ENCODE measurements at places on chromosomes 6 and 20.

GRCh38 chr6:27091661-27092315 lies 155.7 kb upstream of the PRSS16 start:
- DNase-seq = no peak

DNA sequence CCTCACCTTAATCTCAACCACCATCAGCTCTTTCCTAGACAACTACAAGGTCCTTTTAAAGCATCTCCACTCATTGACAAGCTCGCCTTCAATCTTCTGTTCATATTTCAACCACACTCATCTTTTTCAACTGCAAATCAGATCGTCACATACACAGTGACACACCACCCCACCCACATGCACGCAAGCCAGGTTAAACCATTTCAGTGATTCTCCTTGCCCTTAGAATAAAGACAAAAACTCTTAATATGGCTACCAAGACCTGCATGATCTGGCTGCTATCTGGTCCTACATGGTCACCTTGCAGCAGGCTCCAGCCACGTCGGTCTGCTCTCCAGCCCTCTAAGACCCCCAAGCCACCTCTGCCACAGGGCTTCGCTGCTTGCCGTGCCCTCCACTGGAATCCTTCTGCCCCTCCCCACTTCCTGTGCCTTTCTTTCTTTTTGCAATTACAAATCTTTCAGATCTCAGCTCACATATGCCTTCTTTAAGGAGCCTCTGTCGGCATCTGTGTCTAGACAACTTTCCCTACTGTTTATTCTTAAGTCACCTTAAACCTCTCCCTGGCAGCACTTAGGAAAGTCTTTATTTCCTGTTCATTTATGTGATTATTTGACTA lies 507.3 kb upstream of the ARID1B start:
- no peak for DNase-seq

DNA sequence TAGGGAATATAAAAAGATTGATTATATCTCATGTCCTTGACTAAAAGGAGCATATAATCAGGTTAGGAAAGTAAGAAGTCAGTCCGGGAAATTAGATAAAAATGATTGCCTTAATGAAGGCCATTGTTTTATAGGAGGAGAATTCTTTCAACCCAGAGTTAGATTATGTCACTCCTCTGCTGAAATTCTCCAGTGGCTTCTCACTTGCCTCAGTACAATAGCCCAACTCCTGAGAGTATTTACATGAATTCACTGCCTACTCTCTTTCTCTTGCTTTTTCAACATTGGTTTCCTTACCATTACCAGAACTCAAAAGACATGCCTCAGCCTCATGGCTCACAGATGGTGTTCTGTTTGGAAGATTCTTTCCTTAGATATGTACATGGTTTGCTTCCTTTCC lies 114.9 kb downstream of the EPHA7 start:
- DNase-seq = no peak

DNA sequence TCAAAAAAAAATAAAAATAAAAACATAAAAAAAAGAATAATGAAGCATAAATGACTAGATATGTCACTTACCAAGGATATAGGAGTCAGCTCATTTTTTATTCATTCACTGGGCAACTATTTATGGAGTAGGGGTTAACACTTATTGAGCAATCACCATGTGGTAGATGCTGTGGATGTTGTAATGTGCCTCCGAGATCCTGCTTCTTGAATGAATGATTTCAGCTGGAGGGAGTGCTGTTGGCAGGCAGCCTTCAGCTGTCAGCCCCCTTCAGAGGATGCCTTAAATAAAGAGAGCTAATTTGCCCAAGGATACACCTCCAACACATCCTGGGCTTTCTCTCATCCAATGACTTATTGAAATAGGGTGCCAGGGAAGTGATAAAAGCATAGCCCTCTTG lies 229.5 kb upstream of the DTNBP1 start:
- DNase-seq = no peak

- DNase-seq = no peak
These were observed 88.1 kb downstream of the SYNJ2 start for GRCh38 chr6:158069800-158070195.

DNA sequence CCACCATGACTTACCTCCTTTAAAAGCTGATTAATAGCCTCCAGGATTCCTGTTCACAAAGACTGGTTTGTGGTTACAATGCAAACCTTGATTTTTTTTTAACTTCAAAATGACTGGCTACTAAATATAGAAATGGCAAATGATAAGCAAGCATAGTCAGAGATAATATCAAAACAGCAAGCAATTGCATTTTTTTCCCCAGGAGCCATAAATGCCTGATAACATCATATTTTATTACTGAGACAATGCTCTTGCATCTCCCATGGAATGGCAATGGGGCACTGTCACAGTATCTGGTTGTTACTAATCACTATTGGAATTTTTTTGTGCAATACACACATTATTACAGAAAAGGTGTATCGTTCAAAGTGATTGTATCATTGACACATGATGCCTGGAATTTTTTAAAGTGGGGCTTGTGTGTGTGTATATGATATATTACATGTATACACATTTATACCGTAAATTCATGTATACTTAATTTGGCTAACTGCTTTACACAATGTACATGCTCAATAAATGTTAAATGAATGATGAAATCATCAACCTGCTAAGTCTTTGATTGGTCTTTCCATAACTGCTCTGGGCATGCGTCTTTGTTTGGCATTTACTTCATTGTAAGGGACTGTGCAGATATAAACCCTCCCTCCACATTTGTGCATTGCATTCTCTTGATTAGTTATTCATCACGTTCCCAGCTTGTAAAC lies 980 bp upstream of the SALL4 start:
- peak; percentile 28 for DNase-seq

GRCh38 chr6:30219244-30219643 lies 6.0 kb upstream of the TRIM26 start:
- no peak for DNase-seq

GRCh38 chr20:53036992-53037391 lies 64.8 kb downstream of the TSHZ2 start:
- DNase-seq = no peak

GRCh38 chr20:32796981-32797451 lies 22.7 kb upstream of the MAPRE1 start:
- DNase-seq = no peak

GRCh38 chr20:64164123-64164836 lies at the start of gene MYT1:
TSS of gene MYT1 (plus strand) at chr20:64164452. CDS start at chr20:64198862, 34,410 bp downstream.
- peak; percentile 68 for DNase-seq

DNA sequence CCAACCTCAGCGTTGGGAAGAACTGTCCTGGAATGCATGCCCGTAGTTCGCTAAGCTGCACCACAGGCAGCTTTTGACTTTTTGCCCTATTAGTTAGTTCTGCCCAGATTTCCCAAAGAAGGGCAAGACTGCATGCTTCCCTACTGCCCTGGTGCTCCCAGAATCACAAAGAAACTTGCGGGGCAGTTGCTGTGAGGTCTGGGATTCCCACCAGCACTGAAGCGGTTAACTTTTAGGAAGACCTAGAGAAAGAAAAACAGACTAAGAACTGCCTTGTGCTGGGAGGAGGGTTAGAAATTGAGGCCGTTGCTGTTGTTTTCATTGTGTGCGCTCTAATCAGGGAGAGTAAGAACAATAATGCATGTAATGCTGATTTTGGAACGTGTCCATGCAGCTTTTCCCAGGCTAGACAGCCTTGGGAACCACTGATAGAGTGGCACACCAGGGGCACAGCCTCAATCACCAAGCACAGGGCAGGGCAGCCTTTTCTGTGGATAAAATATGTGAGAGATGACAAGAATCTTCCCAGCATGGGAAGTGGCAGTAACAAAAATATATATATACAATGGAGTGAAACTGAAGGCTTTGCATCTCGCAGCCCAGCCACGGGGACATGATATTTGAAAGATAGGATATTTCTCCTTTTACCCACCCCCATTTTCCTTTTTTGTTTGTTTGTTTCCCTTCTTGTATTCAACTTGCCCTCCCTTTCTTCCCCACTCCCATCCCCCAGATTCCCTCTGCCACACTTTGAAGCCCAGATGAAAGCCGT lies 137.7 kb upstream of the HEY2 start:
- DNase-seq = peak; percentile 88

DNA sequence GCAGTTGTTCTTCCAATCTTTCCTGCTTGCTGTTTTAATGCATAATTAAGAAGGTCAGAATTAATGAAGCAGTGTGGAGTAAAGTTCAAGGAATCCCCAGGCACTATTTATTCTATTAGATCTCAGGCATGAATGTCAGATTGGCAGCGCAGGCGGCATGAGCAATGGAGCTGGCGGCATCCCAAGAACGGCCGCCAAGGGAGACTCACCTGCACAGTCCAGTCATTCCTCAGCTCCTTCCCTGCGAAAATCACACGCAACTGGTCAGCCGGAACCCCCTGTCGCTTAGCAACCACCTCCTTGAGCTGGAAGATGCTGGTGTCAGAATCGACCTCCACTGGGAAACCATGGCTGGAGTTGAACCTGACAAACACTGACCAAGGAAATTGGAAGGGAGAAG lies 284.5 kb downstream of the PRKN start:
- peak; percentile 91 for DNase-seq

GRCh38 chr20:62581806-62582205 lies 60.5 kb upstream of the SLCO4A1 start:
- no peak for DNase-seq

DNA sequence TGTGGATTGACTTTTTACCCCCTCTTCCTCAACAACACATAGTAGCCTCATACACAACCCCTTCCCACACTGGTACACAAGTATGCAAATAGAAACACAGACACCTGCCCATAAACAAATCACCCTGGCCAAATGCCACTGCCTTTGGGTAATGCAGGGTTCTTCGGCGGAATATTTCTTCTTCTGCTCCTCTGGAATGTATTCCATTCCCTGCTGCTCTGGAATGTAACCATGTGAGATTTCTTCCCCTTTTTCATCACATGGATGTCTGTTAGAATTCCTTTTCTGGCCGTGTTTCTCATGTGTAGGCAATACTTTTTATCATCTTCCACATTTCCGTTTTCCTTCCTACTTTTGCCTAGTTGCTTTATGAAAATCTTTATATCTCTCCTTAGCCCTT lies 76.1 kb upstream of the TPD52L1 start:
- no peak for DNase-seq

DNA sequence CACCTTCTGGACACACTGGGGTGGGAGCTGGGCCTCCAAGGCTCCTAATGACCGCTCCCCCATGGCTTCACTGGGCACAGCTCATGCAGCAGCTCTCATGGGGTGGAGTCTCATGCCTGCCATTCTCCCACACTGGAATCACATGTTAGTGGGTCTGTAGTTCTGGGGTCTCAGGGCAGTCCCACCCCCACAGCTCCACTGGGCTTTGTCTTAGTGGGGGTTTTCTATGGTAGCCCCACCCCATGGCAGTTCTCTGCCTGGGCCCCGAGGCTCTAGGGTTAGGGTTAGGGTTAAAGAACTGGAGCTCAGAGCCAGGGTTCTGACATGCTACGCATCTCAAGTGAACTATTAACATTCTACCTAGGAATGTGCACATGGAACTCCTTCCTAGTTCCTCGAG lies 139.0 kb downstream of the PCSK2 start:
- DNase-seq = no peak

GRCh38 chr20:21380711-21381110 lies 16.6 kb downstream of the NKX2-4 start:
- no peak for DNase-seq

DNA sequence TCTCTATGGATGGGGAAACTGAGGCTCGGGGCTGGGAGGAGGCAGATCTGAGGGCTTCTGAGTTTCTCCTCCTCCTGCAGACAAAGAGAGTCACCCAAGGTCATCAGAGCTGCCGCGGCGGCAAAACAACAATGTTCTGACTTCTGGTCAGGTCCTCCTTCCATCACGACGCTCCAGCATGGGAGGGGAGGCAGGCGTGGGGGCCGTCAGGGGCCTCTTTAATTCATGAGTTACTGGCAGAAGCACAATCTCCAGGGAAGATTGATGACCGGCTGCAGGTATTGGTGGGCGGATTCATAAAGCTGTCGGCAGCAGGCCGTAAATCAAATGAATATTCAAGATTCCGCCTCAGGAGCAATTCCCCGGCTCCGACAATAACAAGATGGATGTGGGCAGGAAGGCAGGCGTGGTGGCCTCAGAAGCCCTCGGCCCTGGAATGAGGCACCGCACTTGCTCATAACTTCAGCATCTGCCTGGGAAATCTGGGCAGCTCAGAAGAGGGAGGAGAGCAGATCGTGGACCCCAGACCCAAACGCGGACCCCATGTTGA lies 19.1 kb downstream of the PCK1 start:
- DNase-seq = peak; percentile 90

DNA sequence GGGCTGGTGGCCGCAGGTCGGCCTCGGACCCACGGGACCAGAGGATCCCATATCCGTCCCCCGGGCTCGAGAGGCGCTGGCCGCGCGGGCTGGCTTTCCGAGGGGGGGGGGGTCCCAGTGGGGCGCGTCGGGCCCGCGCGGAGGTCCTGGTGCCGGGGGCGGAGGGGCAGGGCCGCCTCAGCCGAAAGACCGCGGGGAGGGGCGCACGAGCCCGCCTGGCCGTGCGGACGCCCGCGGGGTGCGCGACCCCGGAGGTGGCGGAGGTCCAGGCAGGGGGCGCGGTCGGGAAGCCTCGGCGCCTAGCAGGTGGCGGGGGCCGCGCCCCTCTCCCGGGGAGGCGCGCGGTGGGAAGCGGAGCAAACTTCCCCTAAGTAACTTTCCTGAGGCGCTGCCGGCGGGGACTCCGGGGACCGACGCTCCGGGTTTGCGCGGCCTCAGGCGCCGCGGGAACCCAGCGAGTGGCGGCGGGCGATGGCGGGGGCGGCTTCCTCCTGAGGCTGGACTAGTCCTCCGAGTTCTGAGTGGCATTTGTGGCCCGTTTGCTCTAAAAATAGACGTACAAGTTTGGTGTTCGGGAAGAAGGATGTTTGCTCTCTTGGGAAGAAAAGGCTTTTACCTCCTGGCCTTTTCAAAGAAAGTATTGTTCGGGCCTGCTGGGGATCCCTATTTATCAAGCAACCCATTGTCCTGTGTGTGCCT lies 26.5 kb upstream of the BTBD3 start:
- DNase-seq = peak; percentile 27

DNA sequence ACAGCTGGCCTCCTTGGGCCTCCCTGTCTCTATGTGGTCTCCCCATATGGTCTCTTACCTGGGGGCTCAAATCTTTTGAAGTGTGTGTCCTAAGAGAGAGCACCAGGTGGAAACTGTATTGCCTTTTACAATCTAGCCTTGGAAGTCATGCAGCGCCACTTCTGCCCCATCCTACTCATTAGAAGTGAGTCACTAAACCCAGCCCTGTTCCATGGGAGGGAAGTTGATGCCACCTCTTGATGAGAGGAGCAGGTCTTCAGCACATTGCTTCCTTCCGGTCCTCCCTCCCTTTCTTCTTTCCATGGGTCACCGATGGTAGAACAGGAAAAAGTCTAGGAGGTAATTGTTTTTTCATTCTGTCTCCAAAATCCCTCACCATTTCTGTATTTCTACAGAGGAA lies 156.3 kb downstream of the FOXA2 start:
- DNase-seq = no peak

Data from spinal cord (tissue), 10 donors.